Activated naive CD4-positive, alpha-beta T cell treated with Interleukin-2 at 50 U/mL for 16 hours (primary cell): ENCODE measurements at places on chromosomes 5 and 9.
A peak's percentile ranks its signal among the peaks of the same experiment; 100 is the strongest.

- DNase-seq, result no peak
These were observed 117.2 kb upstream of the TBCA start for GRCh38 chr5:77893225-77893860.

DNA sequence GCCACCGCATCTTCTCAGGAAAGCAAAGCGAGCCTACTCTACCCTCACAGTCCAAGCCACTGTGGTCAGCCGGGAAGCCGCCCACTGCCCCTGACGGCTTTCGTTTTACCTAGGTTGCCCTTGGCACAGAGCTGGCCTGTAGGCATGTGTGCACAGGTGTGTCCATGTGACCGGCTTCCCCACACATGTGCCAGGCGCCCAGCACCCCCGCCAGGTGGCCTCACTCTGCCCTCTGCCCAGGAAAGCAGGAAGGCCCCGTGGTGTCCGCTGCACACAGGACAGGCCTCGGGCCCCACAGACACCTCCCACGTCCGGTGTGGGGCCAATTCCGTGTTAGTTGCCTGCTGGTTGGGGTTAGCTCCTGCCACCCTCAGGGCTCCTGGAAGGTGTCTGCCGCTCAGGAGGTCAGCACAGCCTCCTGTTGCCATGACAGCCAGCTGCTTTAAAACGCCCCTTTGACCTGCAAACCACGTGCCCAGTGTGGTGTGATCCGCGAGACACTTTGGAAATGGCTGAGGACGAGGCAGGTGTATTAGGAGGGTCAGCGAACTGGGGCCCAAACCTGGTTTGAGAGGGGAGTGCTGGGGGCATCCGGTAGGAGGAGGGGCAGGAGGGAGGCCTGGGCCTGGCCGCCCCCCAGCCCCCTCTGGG lies 28.7 kb downstream of the TPPP start:
- no peak for DNase-seq

- no peak for DNase-seq
These were observed 496.7 kb upstream of the CDH9 start for GRCh38 chr5:27535031-27535557.

DNA sequence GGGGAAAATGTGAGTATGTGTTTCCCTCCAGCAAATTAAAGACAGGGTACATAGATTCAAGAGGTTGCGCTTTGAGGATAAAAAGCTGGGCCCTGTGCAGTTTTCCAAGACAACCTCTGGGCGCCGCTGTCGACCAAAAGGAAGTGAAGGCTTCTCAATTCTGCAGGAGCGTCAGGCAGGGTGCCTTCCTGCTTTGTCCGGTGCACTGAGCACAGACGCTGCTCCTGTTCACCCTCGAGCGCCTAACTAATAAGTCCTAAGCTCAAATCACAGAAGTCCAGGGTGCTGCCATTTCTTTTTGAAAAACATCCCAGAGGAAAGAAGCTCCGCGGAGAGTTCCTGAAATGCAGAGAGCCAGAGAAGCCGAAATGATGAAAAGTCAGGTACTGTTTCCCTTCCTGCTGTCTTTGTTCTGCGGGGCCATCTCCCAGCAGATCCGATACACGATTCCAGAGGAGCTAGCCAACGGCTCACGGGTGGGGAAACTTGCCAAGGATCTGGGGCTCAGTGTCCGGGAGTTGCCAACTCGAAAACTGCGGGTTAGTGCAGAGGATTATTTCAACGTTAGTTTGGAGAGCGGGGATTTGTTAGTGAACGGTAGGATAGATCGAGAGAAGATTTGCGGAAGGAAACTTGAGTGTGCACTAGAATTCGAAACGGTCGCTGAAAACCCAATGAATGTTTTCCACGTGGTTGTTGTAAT lies at the start of gene PCDHGB1:
TSS of gene PCDHGB1 (plus strand) at position 183 of the 703 bp plus-strand sequence. CDS start at position 345, 162 bp downstream.
- DNase-seq, result peak; percentile 37

DNA sequence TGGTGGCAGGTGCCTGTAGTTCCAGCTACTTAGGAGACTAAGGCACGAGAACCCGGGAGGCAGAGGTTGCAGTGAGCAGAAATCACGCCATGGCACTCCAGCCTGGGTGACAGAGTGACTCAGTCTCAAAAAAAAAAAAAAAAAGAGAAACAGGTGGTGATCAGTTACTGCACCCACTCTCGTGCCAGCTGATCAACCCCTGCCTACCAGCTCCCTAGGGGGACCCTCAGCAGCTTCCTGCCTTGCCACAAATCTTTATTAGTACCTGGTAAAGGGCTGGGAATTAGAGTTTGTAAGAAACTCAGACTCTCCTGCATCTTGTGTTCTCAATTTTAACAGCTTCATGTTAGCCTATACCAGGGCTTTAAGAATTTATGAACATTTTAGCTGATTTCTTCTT lies 914.9 kb downstream of the EFNA5 start:
- DNase-seq, result no peak

GRCh38 chr5:36494841-36495601 lies 111.4 kb upstream of the SLC1A3 start:
- no peak for DNase-seq

DNA sequence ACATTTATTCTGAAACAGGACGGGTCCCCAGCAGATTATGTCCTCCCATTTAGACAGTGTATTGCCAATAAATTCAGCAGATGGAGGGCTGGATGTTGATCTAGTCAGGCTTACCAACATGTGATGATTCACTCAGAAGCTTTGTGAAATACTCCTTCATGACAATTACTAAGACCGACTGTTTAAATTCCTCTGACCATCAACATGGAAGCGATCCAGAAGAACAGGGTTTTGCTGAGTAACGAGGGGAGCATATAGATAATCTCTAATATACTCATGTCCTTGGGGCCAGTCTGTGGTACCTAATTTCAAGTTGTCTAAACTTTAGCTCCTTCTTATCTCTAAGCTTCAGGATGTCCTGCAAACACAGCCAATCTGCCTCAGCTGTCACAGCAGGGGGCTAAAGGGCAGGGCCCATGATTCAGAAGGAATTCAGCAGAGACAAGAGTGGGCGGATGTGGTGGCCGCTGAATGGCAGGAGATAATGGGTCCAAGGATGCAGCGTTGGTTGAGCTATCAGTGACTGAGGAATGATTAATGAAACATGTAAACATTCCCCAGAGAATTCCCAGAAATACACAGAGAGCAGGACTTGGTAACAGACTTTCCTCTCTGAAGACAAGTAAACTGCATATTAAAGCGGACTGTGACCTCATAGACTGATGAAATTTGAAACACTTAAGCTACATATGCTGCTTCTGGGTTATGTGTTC lies 109.4 kb downstream of the ANKRD55 start:
- no peak for DNase-seq

DNA sequence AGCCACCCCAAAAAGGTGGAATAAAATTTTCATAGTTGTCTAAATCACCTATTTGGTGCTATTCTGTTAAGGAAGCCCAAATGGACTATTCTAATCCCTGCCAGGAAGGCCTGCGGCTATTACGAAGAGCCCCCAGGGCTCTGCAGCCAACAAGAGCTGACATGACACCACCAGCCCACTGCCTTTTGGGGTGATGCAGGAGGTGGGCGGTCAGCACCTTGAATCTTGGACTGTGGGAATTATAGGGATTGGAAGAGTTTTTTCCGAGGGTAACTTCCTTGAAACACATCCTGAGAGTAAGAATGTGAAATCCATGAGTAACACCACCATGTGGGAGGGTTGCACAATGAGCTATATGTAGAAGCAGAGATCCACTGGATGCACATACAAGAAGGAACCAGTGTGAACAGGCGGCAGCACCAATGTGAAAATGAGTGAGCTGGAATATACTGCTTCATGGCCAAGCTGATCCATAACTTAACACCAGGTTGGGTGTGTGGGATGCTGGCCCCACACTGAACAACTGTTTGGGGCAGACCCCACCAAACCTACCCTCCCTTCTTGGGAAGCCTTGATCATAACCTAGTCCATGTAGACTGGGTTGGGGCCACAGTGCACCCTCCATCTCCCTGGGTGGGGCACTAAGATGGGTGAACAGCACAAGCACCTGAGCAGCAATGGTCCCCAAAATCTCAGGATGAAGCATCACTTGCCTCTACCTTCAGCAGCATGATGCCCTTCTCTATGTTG lies 239.0 kb downstream of the FSTL4 start:
- DNase-seq, result no peak

- peak; percentile 43 for DNase-seq
These were observed 1.3 kb downstream of the GADD45G start for GRCh38 chr9:89606049-89606623.

DNA sequence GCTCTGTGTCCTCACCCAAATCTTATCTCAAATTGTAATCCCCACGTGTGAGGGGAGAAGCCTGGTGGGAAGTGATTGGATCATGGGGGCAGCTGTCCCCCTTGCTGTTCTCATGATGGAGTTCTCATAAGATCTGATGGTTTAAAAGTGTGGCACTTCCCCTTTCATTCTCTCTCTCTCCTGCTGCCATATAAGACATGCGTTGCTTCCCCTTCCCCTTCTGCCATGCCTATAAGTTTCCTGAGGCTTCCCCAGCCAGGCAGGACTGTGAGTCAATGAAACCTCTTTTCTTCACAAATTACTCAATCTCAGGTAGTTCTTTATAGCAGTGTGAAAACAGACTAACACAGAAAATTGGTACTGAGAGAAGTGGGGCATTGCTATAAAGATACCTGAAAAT lies 107.7 kb downstream of the DMAC1 start:
- DNase-seq, result no peak

DNA sequence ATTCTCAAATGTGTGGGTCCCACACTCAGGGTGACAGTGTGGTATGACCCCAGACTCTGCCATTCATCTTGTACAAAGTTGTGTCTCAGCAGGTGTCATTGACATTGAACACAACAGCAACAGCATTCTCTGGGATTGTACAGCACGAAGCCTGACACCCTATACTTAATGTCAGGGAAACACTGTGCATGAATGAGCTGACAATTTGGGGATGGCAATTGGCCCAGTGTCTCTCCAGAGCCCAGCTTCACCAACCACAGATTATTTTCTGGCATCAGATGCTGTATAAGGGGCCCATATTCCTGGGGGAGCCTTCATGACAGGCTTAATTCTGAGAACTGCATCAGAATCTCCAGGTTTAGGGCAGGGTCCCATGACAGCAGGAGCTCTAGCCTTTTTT lies 143.2 kb downstream of the GCNT1 start:
- no peak for DNase-seq

DNA sequence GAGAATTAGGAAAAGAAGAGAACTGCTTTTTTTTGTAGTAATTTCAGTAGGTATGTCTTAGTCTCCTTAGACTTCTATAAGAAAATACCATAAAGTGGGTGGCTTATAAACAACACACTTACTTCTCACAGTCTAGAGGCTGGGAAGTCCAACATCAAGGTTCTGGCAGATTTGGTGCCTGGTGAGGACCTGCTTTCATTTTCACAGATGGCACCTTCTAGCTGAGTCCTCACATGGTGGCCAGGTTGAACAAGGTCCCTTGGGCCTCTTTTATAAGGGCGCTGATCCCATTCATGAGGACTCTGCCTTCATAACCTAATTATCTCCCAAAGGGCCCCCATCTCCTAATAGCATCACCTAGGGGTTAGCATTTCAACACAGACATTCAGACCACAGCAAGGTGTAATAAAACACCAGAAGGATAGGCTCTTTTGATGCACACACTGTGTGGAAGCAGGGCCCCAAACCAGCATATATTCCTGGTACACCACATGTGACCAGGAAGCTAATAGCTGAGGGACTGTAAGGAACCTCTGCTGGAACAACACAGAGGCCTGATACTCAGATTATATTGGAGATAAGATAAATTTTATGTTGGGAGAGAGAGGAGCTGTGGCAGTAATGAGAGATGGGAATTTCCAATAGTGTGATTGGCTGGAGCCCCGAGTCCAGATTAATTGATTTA lies 384.9 kb downstream of the RAB3C start:
- DNase-seq, result no peak

DNA sequence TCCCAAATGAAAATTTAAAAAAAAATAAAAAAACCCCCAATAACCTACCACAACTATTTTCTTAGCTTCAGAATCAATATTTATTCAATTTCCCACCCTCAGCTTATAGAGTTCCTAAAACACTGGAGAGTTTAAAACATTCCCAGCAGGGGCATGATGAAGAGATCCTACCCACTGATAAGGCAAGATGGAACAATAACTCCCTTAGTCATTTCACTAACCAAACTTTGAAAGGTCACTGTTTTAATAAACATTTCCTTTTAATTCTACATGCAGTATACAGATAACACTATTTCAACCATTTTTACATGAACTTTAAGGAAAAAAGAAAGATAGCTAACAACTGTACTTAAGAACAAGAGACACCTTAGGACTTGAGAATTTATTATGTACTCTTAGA lies 34.9 kb upstream of the ACOT12 start:
- DNase-seq, result no peak

- DNase-seq, result no peak
These were observed 104.3 kb downstream of the PHF2 start for GRCh38 chr9:93680443-93681268.

DNA sequence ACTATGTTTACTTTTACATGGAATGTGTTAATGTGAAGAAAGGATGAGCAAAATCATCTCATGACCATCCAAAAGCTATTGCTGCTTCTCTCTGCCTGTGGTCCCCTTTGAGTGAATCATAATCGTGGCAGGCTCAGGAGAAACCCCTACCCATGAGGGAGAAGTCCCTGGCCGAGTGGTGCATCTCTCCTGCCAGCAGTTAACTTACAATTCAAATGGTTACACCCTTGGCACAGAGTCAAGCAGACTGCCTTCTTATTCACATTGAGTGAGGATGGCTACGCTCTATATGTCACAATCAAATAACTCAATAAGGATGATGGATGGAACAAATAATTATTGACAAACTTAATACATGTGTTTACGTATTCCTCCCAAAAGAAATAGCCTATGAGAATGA lies 179.1 kb downstream of the FGF1 start:
- DNase-seq, result no peak

GRCh38 chr5:72234265-72234700 lies 85.8 kb downstream of the MRPS27 start:
- peak; percentile 8 for DNase-seq

DNA sequence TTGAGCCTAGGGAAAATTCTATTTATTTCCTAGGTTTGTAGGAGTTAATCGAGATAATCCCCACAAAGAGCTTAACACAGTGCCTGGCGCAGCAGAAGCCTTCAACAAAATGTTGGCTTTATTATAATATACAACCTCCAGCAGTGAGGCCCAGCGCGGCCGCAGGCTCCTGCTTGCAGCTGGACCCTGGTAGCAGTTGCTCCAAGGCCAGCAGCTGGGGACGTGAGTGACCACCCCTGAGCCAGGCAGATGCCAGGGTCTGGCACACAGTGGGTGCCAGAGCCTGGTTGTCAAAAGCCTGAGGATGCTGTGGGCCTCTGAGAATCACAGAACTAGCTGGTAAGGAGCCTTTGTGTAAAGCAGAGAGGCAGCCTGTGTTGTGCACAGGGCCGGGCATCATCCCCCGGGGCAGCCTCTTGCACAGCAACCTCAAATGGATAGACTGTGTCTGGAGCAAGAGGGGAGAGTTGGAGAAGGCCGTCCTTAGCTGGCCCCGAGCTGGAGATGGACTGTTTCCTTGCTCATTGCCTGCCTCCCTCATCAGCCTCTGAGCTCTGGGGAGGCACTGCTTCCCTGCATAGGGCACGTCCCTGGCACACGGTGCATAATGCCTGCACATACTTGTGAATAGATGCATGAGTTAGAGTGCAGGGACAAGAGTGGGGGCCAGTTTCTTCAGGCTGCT lies 17.3 kb downstream of the CSF1R start:
- no peak for DNase-seq

GRCh38 chr5:117488976-117489500 lies 914.4 kb upstream of the SEMA6A start:
- DNase-seq, result no peak

- no peak for DNase-seq
These were observed 245.7 kb downstream of the PSAT1 start for GRCh38 chr9:78542491-78543181.

- no peak for DNase-seq
These were observed 24.2 kb downstream of the KCNIP1 start for GRCh38 chr5:170527991-170528390.

GRCh38 chr5:34775886-34776285 lies 63.1 kb upstream of the TTC23L start:
- no peak for DNase-seq
